ENCODE measurements at places on chromosomes 7 and 10.

DNA sequence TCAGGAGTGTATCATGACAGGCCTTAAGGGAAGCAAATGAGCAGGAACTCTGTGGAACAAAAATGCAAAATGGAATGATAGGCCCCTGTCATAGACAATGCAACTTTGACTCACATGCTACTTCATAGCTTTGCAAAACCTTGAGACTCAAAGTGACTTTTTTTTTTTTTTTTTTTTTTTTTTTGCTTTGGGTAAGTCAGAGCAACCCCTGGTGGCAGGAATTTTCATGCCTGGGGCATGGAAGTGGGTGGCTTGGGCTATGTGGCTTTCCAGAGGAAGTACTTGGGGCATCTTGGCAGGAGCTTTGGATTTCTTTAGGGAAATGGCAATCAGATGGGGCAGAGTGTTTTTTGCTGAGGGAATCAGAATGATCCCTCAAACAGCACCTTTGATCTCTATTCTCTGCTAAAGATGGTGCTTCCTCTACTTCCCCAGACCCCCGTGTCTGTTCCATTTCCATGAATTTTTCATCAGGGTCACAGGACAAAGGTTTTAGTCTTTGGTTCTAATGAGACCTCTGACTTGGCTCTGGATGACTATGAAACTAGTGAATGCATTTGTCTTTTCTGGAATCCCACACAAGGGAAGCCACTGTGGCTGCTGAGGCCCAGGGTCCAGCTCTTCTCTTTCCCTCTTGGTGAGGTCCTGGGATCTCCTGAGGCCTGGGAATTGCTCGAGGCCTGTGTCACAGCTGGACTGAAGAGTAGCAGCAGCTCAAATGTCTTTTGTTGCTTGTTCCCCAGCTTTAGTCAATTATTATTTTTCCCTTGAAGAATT, 62.8 kb downstream of the TACC2 start:
- DNase-seq = no peak

- no peak for DNase-seq
Observed at GRCh38 chr10:60385399-60385738, 4.3 kb downstream of the ANK3 start.

DNA sequence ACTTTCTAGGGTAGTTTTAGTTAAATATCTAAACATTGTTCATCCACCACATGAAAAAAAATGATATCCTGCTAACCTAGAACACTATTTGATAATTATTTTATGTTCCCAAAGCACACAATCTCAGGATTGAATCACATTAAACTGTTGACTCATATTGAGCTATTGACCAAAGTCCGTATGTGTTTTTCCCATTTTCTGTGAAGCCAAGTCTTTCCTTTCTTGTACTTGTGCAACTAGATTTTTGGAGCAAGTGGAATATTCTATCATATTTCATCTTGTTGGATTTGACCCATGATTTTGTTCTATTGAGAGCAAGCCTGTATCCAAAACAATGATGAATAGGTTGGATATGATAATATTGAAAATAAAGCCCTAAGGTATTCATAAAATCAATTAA, 164.6 kb downstream of the SKAP2 start:
- DNase-seq = no peak

DNA sequence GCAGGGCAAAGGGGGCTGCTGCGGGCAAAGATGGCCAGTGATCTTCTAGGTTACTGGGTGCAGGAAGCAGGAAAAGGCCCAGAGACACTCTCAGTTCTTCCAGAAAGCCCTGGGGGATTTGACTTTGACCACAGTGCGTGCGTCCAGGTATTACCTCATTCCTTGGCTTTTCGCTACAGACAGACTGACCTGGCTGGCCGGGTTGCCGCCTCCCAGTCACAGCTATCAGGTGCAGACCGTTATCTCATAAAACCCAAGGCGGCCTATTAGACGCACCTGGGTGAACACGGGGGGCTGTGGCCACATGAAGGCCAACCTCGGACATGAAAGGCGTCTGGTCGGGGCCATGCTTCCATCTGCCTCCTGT, 80.3 kb downstream of the FOXL3 start:
- no peak for DNase-seq

DNA sequence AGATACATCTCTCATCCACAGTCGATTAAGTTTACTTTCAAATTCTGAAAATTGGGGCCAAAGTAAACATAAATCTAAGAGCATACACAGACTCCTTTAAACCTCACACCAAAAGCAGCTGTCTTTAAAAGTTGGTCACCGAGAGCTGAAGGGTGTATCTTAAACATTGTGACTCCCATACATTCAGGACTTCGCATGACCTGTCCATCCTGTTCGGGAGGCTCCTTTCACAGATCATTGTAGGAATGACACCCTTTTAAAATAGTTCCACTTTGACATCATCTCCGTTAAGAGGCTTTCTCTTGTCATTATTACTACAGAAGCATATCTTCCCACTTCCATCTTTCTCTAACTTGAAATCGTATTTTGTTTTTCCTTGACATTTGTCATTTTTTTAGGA, 440.0 kb downstream of the DNAJB9 start:
- DNase-seq = no peak

DNA sequence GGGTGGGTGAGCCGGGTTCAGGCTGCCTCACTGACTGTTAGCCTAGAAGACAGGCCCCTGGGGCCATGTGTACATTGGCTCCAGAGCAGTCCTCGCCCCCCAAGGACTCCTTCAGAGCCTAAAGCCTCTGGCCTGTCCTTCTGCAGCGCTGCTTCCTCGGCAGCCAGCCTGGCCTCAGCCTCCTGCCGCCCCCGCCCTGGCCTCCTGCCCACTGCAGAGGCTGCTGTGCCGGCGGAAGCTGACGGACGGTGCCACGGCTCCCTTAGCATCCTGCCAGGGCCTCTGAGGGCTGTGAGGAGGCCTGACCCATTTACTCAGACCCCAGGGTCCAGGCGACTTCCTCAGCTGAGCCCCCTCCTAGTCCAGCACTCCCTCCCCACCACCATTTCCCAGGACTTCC, 4.9 kb downstream of the SRRM3 start:
- DNase-seq = no peak
